ENCODE measurements at places on chromosomes 7 and 10.

- DNase-seq = no peak
Observed at GRCh38 chr10:61225939-61226338, 227.2 kb downstream of the TMEM26 start.

DNA sequence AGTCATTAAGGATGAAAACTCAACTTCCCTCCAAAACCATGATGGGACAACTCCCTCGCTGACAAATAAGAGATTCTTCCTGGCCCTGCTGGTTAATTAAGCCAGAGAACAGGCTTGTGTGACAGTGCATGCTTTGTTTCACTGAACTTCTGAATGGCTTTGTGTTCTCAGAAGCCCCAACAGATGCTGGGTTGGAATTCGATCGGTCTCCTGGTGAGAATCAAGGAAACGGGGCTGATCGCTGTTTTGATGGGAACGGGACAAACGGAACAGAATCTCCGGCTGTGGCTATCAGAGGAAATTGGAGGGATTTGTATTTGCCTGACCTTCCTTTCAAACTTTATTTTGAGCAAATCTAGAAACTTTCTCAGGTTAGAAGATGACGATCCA lies 145.0 kb downstream of the RNF216 start:
- no peak for DNase-seq

DNA sequence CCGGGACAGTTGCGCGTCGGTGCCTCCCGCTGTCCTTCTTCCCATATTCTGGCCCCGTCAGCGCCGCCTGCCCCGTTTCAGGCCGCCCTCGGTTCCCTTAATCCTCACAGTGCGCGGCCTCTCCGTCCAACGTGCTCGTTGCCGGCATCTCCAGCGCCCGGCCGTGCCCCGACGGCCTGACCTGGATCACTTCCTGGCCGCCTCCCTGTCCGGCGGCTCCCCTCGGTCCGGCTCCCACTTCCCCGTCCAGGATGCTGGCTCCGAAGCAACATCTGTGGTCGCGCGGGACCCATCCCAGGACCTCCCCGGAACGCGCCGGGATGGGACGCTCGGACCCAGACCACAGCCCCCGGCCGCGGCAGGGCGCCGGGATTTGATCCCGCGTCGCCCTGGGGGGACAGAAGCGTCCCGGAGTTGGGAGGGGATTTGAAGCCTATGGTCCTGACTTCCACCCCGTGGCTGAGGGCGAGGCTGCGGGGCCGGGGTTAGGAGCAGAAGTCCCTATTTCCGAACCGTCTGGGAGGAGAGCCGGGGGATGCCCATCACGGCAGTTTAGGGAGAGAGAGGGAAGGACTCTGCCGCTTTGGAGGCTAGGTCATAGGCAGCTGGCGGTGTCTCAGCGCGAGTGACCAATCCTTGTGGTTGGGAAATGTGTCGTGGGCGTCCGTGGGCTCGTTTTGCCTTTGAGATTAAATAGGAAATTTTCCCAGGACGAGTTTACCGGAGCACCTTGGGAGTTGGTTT lies 53.8 kb downstream of the KCTD7 start:
- no peak for DNase-seq

DNA sequence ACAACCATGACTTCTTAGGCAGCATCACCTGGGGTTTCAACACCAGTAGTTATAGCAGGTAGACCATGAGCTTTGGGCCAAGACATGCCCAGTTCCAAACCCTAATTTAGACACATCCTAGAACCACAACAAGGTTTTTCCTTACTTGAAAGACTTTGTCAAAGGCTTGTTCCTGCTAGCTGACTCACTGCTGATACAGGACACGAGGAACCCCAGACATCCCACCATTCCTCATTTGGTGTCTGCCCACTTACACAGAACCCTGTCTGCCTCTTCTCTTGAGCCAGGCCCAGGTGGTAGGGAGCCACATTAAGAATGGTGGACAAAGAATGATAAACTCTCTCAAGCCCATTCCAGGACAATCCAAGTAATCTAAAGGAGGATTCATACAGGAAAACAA lies 109.0 kb downstream of the CCDC71L start:
- DNase-seq = no peak

- no peak for DNase-seq
Observed at GRCh38 chr10:90915766-90916075, 5.2 kb downstream of the ANKRD1 start.

- DNase-seq = no peak
Observed at GRCh38 chr7:127391591-127392181, 822 bp downstream of the ZNF800 start.

DNA sequence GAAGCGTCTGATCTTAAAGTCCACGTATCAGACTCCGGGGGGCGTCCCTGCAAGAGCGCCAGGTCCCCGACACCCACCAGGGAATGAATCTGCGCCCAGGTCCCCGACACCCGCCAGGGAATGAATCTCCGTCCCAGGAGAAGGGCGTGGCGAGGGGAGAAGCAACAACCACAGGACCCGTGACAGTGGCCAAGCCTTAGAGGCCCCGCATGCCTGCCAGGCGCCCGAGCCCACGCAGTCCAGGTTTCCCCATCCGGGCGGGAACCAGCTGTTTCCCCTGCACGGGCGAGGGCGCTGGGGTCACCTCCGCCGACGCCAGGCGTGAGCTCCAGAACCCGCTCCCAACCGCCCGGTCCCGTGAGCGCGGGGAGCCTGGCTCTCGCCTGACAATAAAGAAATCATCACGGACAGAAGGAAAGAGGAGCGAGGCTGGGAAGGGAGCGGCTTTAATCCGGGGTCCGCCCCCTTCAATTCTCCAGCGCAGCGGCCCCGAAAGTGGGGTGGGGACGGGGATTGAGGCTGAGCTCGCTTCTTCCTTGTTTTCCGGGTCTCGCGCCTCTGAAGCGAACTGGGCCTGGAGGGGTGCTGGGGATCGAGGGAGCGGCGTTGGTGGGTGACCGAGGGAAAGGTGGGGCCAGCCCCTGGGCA lies 29.0 kb upstream of the BMS1 start:
- DNase-seq = no peak

DNA sequence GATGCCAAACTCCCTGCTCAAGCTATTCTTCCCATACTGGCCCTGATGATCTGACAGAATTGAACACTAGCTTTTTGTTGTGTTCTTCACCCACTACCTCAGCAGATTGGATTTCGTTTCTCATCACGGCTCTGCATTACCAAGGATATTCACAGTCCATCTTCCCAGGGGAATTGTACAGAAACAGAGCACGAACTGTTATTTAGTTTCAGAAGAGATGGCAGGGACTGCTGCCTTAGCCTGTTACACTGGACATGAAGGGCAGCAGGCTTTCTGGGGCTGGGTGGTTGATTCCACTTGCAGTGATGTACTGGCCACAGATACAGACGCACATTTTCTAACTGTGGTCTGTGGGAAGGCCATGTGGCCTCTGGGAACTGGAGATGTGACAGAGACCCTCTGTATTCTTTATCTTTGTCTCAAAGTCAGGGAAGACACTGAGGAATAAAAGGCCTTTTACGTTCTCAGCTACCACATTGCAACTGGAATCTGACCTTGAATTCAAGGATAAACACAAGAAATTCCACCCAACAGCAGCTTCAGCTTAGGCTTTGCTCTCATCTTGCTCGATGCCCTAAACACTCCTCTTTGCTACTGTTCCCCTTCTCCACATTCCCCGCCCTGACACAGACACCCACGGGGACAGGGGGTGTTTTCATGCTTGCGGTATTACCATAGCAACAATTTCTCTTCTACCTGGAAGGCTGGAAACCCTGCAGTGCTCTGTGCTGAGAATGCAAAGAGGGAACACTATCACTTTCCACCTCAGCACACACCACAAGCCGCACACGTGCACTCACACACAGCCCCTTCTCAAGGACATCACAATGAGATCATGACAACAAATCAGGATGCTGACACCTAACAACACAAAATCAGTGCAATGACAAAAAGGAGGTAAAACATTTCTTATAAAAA lies 81.7 kb downstream of the RNF216 start:
- no peak for DNase-seq

GRCh38 chr7:90188281-90188680 lies 23.3 kb upstream of the STEAP2 start:
- DNase-seq = no peak

- DNase-seq = no peak
Observed at GRCh38 chr10:59060852-59061251, 115.6 kb upstream of the PHYHIPL start.

- DNase-seq = no peak
Observed at GRCh38 chr7:149729983-149730801, 43.2 kb downstream of the ZNF467 start.

DNA sequence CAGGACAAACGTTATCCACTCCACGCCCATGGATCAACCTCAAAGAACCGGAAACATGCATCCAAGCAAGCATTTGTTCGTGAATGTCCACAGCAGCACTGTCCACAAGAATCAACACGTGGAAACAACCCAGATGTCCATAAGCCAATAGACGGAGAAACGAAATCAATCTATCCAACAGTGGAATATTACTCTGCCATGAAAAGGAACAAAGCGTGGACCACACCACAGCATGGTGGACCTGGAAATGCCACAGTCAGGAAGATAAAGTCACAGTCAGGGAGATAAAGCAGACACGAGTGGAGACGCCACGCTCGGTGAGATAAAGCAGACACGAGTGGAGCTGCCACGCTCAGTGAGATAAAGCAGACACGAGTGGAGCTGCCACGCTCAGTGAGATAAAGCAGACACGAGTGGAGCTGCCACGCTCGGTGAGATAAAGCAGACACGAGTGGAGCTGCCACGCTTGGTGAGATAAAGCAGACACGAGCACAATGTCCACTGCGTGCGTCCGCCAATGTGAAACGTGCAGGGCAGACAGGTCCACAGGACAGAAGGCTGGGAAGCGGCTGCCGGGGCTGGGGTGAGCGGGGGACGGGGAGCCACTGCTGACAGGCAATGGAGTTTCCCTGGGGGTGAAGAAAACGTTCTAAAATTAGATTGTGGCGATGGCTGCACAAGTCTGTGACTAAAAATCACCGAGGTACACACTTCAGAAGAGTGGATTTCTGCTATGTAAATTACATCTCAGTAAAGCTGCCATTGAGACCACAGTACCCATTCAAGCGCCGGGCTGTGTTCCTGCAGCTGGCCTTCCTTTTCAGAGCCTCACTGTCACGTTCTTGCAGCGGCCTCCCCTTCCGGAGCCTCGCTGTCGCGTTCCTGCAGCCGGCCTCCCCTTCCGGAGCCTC lies 10.6 kb downstream of the GPER1 start:
- no peak for DNase-seq

- DNase-seq = no peak
Observed at GRCh38 chr7:28550580-28551186, 138.4 kb downstream of the CREB5 start.

DNA sequence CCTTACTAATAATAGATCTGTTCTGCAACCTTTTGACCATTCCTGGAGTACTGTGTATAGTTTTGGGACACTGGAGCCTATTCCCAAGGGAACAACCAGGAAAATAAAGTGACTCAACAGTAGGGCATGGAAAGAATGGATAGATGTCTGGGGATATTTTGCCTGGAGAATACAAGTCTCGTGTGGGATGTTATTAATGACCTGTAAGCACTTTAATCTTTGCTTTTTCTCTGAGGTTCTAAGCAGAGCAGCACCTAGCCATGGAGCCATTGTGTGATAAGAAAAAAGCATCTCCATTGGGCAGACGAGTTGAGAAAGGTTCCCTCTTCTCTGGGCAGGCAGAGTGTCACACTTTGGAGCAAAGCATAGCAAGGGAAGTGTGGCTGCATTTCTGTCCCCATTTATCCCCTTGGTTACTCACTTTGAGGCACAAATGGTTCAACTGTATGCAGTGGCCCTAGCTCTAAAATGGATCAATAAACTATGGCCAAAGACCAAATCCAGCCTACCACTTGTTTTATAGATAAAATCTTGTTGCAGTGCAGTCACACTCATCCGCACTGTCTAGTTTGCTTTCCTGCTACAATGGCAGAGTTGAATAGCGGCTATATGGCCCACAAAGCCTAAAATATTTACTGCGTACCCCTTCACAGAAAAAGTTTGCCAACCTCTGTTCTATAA lies 21.0 kb upstream of the CCDC71L start:
- DNase-seq = no peak

DNA sequence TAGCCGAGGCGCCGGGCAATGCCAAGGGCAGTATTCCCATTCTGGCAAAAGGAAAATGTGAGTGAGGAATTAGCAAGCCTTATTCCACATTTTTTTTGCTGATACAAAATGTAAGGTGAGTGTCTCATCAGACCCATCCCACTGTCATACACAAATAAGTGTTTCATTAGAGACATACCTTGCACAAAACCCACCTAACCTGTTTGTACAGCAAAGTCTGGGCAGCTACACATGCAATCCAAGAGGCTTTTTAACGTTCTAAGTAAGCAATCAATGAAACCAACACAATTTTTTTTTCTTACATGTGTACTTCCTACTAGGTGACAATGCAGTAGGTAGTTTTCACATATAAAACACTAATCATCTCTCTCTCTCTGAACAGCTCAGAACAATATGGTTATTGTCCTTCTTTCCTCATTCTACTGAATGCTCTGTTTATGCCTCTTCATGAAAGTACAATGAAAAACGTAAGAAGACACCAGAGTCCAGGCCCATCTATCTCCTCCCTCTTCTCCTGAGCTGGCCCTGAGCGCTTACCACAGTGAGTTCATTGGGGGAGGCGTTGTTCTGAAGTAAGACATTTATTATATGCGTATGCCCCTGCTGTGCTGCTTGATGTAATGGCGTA lies 217.2 kb downstream of the ANK3 start:
- no peak for DNase-seq

DNA sequence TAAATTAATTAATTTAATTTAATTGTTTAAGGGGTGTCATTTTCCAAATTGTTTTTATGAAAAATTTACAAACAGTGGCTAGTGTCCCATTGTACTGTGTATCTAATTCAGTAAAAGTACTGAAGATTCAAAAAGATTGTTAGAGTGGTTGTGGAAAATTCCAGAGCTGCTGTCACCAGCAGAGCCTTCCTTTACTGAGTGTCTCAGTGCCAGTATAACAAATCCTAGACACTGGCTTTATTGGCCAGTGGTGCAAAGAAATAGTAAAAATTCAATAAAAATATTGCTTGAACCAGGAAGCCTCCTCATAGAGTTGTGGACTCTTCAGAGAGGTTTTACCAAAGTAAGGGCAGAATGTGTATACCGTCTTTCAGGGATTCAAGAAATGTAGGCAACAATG lies 23.1 kb upstream of the HERPUD2 start:
- no peak for DNase-seq

DNA sequence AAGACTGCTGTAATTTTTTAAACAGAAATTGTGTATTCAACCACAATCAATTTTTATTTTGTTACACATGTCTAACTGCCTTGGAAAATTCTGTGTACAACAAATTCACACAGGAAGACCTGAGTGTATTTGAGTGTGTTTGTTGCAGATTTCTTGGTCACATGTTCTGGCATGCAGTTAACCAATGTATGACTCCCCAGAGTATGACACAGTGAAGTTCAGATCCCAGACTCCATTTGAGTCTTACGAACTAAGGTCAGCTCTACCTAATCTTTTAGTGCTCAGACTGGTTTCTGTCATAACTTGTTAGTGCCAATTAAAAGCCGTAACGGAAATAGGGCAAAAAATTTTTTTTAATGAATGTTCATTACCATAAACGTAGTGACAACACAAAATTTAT lies 5.8 kb downstream of the GNAI1 start:
- DNase-seq = no peak

GRCh38 chr10:33703501-33704213 lies 369.2 kb upstream of the NRP1 start:
- DNase-seq = no peak

GRCh38 chr7:23267357-23267756 lies 20.8 kb downstream of the GPNMB start:
- DNase-seq = no peak

GRCh38 chr10:4450981-4451908 lies 374.8 kb upstream of the AKR1E2 start:
- no peak for DNase-seq
